ENCODE measurements at places on chromosomes 5 and 9.

DNA sequence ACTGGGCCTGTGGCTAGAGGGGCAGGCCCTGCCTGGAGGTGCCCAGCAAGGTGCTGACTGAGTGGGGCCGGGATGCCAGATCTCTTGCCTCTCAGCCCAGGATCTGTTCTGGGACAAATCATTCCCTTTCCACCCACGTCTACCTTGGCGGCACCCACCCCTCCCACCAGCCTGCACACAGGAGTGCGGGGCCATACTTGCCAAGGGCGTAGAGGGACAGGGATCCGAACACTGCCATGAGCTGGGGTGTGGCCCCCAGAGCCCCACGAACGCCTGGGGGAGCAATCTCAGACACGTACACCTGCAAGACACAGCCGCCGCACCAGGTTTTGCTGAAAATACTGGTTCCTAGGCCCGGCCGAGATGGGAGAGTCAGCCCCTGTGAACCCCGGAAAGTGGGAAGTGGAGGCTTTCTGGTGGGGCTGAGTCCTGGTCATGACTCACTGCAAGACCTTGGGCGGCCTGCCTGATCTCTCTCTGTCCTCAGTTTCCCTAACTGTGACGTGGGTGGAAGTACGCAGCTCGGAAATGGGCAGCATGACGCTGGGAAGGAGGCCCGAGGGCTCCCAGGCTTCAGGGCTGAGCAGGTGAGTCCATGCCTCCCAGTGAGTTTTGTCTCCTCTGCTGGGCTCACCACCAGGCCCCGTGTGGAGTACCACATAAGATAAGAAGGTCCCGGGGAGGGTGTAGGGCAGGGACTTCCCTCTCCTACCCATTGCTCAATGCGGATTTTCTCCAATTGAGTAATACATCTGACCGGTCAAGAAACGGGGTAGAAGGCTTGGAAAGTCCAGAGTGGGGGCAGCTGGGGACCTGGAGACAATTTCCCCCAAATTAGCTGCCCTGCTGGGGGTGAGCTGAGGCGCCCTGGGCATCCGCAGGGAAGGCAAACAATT, 2.6 kb downstream of the SLC2A6 start:
- no peak for DNase-seq

GRCh38 chr9:33255014-33255413, 9.5 kb downstream of the BAG1 start:
- no peak for DNase-seq

- DNase-seq = no peak
These were observed 105.0 kb downstream of the ANKRD55 start for GRCh38 chr5:56128113-56128512.

GRCh38 chr9:121883281-121884056, 209.6 kb downstream of the TTLL11 start:
- DNase-seq = no peak

GRCh38 chr5:179795049-179795862, 1.5 kb downstream of the LTC4S start:
- no peak for DNase-seq

DNA sequence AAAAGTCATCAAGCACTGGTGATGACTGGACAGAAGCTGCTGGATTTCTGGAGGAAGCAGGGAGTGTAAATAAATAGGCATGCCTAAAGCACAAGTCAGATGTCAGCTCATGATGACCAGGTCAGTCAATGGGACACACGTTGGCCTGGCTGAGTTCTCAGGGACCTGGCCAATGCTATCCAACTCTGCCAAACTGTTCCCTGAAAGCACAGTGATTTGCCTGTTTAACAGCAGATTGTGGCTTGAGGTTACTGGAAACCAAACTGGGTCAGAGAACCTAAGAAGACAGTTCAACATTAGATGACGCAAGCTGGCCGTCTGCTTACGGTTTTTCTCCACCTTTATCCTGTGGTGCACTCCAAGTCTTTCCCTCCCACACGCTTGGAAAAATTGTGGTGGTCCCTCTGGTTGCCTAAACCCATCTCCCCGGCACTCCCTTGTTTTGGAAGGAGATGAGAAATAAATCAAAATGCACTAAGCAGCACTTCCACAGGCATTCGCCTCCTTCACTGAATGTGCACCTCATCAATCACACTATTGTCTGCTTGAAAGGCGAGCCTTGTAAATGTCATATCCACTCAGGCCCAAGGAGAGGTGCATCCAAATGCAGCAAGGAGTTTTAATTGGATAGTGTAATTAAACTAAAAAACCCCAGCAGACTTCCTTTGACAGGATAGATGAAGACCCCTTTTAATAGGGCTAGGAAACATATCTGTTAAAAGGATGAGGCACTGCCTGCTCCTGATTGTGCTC, 199.4 kb downstream of the GAPVD1 start:
- DNase-seq = no peak

GRCh38 chr9:82988488-82988887, 74.5 kb downstream of the RASEF start:
- no peak for DNase-seq

GRCh38 chr5:65024681-65025080, 256.0 kb downstream of the CWC27 start:
- DNase-seq = no peak

GRCh38 chr5:14179446-14179845, 36.3 kb downstream of the TRIO start:
- DNase-seq = no peak

DNA sequence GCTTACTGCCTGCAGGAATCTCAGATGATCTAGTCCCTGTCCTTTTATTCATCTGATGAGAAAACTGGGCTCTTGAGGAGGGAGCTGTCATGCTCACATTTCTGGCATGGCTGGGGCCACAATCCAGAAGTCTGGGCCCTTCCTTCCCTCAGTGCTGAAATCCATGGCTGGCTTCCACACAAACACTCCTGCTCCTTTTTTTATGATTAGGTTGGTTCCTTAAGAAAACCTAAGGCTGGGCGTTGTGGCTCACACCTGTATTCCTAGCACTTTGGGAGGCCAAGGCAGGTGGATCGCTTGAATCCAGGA, 1.3 kb downstream of the ACER2 start:
- DNase-seq = no peak

- no peak for DNase-seq
These were observed 81.6 kb downstream of the RGS7BP start for GRCh38 chr5:64587370-64587769.

DNA sequence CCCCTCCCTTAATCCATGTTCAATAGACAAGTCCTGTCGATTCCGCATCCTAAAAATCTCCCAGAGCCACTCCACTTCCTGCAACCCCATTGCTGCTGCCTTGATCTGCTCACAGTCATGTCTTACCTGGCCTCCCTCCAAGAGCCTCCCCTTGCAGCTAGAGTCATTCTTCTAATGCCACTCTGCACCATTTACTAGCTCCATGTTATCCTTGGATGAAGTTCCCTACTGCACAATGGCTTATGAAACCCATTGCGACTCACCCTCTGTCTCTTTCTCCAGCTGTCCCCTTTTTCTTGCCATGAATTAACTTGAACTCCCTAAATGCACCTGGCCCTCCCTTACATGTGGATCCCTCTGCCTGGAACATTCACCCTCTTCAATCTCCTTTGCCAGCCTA, 39.5 kb downstream of the MEGF10 start:
- no peak for DNase-seq

DNA sequence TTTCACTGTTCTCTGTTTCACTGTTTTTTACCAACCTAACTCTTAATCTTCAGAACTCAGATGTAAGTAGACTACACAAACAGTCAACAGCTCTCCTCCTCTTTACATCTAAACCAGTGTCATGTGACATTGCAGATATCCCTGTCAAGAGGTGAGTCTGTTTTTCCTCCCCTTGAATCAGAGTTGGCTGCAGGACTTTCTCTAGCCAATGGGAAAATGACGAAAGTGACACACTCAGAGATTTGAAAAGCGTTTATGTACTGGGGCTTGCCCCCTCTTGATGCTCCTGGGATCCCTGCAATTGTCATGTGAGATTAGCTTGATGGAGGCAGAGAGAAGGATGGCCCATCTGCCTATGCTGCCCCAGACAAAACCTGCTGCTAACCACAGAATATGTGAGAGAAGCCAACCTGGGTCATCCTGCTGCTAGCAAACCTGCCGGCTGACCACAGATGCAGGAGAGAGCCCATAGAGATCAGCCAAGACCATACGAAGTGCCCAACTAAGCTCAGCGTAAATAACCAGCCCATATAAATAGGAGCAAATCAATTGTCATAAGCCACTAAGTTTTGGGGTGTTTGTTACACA, 111.1 kb downstream of the ASTN2 start:
- no peak for DNase-seq

DNA sequence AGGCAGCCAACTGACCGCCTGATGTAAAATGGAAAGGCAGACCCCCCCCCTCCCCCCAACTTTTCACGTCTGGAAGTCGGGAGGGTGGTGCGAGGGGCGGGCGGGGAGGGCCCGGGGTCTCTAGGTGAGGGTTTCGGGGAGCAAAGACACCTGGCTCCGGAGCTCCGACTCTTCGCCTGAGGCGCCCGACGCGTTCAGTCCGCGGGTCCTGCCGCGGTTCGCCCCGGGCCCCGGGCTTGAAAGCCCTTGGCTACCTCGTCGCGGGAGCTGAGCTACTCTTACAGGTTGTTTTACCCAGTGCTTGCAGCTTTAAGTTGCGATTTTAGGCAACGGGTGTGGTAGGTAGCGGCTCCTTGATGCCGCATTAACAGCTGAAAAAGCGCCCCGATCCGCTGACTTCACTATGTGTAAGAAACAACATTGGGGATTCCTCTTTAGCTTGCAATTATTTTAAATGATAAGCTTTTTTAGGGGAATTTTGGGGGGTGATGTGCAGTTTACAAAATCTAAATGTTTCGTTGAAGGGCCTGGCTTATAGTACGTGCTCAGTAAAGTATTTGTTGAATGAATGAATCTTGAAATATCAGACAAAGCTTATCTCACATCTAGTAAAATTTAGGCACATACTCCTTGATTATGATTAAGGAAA, 722 bp downstream of the CDC42SE2 start:
- no peak for DNase-seq

GRCh38 chr5:141825791-141826560, 52.2 kb downstream of the PCDH1 start:
- no peak for DNase-seq

- no peak for DNase-seq
These were observed 119.6 kb upstream of the SLC12A2 start for GRCh38 chr5:127963931-127964330.

- DNase-seq = no peak
These were observed 261.3 kb downstream of the PIK3R1 start for GRCh38 chr5:68476854-68477253.

All from stimulated activated CD4-positive, alpha-beta T cell treated with anti-CD3 and anti-CD28 coated beads, Interleukin-15, amount 100 ng/mL, for 1 hour (primary cell).